ENCODE measurements at places on chromosomes 6 and 20.

GRCh38 chr6:132218059-132218696 lies 183.1 kb downstream of the MOXD1 start:
- no peak for DNase-seq

GRCh38 chr6:163820745-163821458 lies 406.4 kb downstream of the QKI start:
- no peak for DNase-seq

- no peak for DNase-seq
These were observed 44.4 kb downstream of the RNF144B start for GRCh38 chr6:18431581-18431980.

DNA sequence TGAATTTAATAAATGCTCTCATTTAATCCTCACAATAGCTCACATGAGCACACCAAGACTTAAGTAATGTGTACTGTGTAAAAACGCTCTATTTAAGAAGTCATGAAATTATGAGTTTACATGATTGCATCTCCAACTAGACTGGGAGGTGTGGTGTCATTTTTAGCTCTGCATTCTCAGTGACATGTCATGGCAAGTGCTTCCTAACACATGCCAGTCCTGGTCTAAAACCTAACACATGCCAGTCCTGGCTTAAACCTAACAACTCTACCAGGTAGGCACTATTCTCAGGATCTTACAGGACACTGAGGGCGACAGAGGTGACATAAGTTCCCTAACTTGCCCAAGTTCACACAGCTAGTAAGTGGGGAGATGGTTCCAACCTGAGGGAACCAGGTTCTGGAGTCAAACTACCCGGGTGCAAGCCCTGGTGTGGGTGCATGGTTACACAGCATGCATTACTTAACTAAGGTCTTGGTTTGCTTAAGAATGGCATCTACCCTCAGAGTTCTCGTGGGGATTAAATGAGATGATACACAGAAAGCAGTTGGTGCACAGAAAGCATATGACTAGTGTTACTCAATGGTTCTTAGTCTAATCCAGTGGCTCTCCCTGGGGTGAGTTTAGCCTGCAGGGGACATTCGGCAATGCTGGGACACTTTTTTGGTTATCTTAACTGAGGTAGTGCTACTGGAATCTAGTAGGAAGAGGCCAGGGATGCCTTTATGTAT lies 14.7 kb downstream of the CLDN20 start:
- DNase-seq, result no peak

DNA sequence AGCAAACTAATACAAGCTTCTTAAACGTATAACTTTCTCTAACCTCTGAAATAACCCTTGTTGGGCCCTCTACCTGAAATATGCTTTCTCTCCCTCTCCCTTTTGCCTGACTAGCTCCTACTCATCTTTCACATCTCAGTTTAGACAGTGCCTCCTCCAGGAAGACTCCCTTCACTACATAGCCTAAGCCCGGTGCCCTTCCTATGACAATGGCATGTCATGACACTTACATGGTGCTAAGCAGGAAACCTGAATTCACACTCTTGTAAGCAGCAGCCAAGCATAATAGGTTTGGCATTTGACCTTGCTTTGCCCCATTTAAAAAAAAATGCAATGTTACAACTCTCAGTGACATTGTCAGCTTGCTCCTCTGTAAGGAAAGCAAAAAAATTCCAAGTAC lies 33.1 kb upstream of the FBXL4 start:
- no peak for DNase-seq

DNA sequence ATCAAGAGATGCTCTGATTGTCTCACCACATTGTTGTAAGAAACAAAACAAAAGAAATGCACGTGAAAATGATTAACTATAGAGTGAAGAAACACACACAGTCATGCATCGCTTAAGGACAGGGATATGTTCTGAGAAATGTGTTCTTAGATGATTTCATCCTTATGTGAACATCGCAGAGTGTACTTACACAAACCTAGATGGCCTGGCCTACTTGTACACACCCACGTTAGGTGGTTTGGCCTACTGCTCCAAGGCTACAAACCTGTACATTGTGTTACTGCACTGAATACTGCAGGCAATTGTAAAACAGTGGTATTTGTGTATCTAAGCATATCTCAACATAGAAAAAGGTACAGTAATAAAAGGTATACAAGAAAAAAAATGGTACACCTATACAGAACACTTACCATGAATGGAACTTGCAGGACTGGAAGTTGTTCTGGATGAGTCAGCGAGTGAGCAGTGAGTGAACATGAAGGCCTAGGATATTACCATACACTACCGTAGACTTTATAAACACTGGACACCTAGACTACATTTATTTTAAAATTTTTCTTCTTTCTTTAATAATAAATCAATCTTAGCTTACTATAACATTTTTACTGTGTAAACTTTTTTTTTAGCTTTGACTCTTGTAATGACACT lies 48.6 kb downstream of the FKBP5 start:
- no peak for DNase-seq

- no peak for DNase-seq
These were observed 59.8 kb upstream of the MANEA start for GRCh38 chr6:95517568-95517967.

GRCh38 chr20:10219452-10219791 lies 792 bp downstream of the SNAP25 start:
- no peak for DNase-seq

DNA sequence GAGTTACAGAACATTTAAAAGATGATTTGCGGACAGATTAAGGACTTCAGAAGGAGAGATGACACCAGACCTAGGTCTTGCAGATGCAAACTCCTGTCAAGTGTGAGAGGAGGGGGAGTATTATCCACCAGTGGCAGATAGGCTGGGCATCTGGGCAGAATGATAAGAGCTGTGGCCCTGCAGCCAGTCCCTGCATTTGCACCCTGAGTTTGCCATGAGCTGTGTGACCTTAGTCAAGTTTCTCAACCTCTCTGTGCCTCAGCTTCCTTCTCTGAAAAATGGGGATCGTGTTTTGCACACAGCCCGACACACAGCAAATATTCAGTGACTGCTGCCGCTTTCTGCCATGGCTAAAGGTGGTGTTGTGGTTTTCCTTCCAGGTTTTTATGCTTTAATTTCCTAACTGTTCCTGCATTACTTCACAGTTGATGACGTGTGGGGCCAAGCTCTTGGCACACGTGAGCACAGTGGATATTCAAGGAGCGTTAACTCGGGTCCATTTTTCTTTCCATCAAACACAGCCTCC lies 516.2 kb downstream of the CDH26 start:
- DNase-seq, result no peak

DNA sequence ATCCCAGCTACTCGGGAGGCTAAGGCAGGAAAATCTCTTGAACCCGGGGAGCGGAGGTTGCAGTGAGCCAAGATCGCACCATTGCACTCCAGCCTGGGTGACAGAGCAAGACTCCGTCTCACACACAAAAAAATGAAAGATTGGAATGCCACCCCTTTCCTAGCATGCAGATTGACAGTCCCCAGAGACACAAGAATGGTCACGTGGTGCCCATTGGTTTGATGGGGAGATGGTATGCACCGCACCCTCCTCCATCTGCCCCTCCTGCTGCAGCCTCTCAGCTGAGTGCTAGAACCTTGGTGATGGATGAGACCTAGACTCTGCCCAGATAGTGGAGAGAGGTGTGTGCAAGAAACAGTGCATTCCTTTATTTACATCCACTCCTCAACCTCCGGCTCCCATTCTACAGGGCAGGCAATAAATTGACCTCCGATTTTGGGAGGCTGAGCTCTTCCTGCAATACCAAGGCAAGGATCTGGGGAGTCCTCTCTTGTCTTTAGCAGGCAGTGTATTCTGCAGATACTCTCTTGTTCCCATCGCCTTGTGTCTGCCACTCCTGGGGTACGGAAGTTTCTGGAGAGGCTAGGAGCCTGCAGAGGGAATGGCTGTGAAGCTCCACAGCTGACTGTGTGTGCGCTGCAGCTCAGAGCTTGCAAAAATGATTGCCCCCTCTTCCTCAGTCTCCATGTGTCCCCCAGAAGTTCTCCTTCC lies 1.1 kb upstream of the RNF24 start:
- no peak for DNase-seq

GRCh38 chr6:39428816-39429215 lies 106.3 kb upstream of the KCNK16 start:
- no peak for DNase-seq

- DNase-seq, result no peak
These were observed 100.8 kb upstream of the GPR6 start for GRCh38 chr6:109877028-109878004.

GRCh38 chr20:995170-995569 lies 6.9 kb downstream of the RSPO4 start:
- no peak for DNase-seq

GRCh38 chr6:151847064-151847463 lies 39.6 kb downstream of the ESR1 start:
- DNase-seq, result no peak

GRCh38 chr6:131459005-131459404 lies 114.0 kb upstream of the ARG1 start:
- DNase-seq, result no peak

GRCh38 chr6:85465762-85466161 lies 15.9 kb downstream of the NT5E start:
- DNase-seq, result no peak

DNA sequence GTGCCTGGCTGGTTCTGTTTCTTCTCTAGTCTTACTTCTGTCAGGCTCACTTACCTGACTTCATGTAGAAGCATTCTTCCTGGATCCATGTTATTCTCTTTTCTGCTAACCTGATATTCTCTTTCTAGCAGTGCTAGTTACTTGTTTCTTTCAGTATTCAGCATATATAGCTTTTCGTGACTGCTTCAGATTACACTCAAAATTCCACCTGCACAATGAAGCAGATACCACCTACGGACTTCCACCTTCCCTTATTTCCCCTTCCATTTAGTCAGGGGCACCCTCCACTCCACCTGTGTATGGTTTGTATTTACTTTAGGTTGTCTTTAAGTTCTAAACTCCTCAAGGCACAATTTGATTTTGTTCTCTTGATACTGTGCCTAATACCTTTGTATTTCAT lies 36.8 kb downstream of the ZFAND3 start:
- no peak for DNase-seq

DNA sequence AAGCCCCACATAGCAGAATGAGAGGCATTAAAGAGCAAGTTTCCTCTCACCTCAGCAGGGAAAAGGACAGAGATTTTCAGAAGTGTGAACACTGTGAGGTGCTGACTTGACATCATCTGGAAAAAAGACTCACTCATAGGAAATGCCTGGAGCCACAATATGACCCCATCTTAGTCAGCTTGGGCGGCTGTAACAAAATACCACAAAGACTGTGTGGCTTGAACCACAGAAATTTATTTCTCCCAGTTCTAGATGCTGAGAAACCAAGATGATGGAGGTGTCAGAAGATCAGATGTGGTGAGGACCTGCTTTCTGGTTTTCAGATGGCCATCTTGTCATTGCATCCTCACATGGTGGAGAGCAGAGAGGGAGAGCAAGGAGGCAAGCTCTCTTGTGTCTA lies 253.1 kb downstream of the ADGB start:
- no peak for DNase-seq

DNA sequence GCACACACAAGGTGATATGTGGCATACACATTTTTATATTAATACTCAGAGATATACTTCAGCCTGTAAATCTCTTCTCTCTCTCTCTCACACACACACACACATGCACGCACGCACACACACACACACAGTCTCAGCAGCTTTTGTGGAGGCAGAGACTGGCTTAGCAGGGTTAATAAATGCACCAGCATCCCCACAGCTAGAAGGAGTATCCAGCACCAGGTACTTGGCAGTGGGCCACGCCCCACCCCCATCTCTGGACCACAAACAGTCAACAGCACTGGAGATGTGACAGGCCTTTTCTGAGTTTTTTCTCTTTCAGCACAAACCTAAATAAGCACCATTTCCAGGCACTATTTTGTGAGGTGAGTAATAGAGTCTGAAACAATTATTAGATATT lies 47.3 kb upstream of the LRFN2 start:
- no peak for DNase-seq

- no peak for DNase-seq
These were observed 21.6 kb upstream of the MAFB start for GRCh38 chr20:40710603-40711002.

DNA sequence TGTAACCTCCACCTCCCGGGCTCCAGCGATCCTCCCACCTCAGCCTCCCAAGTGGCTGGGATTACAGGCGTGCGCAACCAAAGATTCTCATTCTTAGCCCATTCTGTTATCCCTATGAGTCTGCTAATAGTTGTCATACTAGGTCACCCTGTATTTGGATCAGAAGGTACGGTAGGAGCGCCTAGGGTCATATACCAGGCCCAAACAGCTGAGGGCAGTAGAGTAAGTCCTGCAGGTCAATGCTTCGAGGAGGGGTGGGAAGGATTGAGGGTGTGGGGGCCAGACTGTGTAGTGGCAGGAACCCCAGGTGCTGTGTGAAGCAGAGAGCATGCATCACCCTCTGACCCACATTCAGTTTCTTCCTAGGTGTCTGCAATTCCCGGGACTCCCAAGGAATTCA lies 22.7 kb upstream of the POU5F1 start:
- DNase-seq, result no peak

DNA sequence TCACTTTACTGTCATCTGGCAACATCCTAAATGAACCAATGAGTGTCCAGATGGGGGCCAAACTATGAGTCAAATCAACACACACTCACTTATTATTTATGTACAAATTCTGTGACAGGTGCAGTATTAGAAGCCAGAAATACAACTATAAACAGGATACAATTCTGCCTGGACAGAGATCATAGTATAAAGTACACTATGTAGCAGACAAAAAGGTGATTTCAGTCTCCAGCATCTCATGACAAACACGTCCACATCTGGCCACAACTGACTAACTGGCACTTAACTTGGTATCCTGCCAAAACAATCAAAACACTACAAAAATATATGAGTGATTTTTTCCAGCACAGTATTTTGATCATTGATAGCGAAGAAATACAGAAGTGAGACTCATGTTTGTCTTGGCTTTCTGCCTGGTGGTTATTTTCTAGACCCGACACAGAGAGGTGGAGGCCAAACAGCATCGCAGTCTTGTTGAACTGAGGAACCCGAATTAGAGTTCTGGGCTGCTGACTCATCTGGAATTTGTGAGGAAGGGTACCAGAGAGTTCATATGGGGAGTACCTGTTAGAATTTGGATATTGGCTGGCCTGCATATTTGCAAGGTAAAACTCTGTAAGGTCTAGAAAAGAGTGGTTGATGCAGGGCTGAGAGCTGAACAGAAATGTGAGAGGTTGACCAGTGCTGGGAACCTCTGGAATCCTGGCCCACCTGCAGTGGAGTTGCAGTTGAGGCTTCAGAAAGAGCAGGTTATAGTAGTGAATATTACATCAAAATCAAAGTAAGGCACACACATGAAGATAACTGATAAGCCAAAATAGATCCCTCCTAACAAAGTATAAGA lies 475.2 kb downstream of the PTPRT start:
- DNase-seq, result no peak

DNA sequence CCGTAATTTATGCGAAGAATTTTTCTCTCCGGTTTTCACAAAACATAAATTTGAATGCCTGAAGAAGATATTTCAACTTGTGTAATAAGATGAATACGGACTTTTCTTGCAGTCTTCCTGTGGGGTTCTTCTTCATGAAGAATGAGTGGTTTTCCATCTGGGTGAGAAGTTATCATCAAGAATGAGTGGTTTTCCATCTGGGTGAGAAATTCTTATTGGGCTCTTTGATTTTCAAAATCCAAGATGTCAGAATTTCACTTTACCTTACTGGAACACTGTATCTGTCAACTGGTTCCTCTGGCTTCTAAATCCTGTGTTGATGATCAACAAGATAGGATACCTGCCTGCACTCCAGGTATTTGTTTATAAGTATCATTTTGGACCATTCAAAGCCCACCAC lies 160.1 kb upstream of the C6orf118 start:
- no peak for DNase-seq
